ENCODE measurements at places on chromosomes 13 and 19.

GRCh38 chr19:56348289-56348877, 33.7 kb upstream of the ZSCAN5A start:
- DNase-seq = no peak

- no peak for DNase-seq
Measured at GRCh38 chr19:14411161-14411937, 7.8 kb downstream of the DDX39A start.

DNA sequence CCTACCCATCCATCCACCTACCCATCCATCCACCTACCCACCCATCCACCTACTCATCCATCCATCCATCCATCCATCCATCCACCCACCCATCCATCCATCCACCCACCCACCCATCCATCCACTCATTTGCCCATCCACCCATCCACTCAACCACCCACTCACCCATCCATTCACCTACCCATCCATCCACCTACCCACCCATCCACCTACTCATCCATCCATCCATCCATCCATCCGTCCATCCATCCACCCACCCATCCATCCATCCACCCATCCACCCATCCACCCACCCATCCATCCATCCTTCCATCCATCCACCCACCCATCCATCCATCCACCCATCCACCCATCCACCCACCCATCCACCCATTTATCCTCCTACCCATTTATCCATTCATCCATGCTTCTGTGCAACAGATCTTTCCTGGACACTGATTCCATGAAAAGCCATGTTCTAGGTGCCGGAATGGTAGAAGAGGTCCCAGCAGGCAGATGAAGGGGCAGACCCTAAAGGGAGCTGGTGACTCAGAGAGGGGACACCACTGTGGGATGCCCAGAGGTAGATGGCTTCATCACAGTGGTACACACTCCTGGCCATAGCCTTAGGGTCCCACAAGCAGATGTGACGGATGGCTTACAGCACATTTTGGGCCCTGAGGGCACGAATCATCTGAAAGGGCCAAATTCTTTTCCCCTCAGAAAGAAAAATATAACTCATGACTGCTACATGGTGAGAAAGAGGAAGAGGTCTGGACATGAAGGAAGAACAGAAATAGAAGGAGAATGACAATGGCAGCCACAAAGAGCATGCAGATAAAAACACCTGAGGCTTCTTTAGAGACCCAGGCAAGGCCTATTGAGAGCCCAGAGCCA, 76.0 kb downstream of the KCTD15 start:
- no peak for DNase-seq

DNA sequence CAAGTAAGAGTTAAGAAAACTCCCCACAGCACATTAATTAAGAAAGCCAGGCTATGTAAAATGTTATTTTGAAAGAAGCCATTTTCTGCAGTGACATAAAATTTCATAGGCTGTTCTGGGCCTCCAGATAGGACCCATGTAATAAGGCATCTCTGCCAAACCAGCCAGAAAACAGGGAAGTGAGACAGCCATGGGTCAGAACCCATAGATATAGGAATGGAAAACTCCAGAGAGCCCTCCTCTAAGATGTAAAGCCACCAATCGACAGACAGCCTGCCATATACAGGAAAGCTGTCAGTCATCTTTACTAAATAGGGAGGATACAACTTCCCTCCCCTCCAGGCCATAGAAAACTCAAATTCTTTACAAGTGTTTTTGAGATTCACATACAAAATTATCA, 493.3 kb downstream of the COG6 start:
- DNase-seq = no peak

DNA sequence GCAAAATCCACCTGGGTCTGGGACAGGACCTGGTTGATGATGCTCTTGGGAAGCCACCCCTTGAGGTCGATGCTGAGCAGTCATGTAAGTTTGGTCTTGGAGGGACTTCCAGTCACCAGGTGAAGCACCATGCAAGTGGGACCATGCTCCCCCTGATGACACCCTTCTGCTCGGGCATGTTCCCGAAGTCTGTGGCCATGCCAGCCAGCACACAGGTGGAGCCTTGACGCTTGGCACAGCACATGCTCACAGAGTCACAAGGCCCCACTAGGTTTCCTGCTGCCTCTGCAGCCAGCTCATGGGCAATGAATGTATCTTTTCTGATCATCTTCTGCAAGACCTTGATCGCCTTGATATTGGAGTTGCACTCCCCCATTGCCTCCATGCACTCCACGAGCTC, 1920.2 kb downstream of the PCDH9 start:
- no peak for DNase-seq

DNA sequence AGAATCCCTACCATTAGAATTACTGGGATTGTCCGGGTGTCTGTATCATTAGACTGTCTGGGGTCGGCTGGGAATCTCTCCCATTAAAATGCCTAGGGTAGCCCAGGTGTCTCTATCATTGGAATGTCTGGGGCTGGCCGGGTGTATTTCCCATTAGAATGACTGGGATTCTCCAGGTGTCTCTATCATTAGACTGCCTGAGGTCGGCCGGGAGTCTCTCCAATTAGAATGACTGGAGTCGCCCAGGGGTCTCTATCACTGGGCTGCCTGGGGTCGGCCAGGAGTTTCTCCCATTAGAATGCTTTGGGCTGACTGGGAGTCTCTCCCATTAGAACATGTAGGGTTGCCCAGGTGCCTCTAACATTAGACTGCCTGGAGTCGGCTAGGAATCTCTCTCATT, 1560.7 kb downstream of the UQCRFS1 start:
- no peak for DNase-seq

- DNase-seq = no peak
Measured at GRCh38 chr19:4566402-4567051, 7.0 kb upstream of the SEMA6B start.

DNA sequence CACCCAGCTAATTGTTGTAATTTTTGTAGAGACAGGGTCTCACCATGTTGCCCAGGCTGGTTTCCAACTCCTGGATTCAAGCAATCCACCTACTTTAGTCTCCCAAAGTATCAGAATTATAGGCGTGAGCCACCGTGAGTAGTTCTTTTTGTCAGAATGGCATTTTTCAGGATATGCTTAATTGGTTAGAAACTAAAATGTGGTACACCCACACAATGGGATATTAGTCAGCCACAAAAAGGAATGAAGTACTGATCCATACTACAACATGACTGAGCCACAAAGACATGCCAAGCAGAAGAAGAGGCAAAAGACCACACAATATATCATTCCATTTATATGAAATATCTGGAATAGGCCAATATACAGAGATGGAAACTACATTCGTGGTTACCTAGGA, 41.7 kb upstream of the MAP3K10 start:
- no peak for DNase-seq

DNA sequence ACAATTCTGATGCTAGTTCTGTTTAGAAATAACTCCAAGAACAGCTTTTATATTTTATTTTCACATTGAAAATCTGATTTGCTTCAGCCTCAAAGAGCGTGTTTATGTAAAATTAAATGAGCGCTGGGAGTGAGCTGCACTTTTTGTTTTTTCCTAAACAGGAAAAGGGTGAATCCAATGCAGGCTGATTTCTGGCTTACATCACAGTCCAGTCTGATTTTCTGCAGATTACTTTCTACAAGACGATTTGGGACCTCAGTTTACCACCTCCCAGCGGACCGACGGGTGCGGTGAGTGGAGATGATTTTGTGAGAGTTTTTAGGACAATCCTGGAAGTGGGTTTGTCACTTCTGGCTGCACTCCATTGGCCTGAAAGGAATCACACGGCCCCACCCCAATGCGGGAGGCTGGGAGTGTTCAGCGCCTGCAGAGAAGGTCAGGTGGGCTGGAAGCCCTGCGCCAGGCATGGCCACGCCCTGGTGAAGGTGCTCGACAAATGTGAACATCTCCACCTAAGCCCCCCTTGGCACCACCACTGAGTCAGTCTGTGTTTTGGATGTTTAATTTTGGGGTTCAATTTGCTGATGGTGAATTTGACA, 90.1 kb downstream of the ANKRD10 start:
- no peak for DNase-seq

All from SW 1271 (cell line).